ENCODE measurements at places on chromosomes 11 and 22.

DNA sequence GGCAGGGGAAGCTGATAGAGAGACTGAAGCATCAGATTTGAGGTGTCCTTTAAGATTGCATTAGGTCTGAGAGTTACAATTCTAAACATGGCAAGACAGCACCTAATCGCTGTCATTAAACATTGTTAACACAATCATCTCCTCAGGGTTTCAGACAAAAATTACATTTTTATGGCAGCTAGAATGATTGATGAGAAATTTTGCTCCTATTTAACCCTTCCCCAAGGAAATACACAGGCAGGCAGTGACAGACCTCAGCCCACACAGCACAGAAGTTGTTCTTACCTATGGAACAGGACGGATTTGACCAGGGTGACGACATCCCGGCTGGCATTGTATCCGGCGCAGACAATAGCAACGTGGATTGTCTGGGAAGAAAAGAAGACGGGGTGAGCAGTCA lies 294.3 kb downstream of the LARGE1 start:
- no peak for DNase-seq

DNA sequence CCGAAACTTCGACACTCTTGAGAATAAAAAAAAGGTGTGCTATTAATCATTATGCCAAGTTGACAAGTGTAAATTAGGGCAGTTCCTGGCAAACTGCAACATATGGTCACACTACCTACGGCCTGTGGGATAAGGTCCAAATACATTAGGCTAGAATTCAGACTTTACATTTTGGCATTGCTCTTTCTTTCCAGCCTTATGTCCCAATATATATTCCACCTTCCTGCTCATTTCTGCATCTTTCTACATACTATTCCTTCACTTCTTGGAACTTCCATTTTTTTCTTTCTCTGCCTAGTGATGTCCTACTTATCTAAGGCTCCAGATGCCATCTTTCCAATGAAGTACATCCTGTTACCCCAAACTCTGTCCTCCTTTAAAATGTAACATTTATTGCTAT lies 577.2 kb downstream of the LRRC4C start:
- DNase-seq: no peak

- no peak for DNase-seq
Measured at GRCh38 chr11:77779935-77780334, 40.6 kb downstream of the RSF1 start.

- no peak for DNase-seq
Measured at GRCh38 chr11:40290171-40290631, 1169.3 kb downstream of the LRRC4C start.

- DNase-seq: no peak
Measured at GRCh38 chr11:128235426-128235825, 351.9 kb downstream of the ETS1 start.

- DNase-seq: no peak
Measured at GRCh38 chr11:88169881-88170280, 5.4 kb downstream of the RAB38 start.

- DNase-seq: no peak
Measured at GRCh38 chr11:73555615-73556014, 42.3 kb downstream of the FAM168A start.

DNA sequence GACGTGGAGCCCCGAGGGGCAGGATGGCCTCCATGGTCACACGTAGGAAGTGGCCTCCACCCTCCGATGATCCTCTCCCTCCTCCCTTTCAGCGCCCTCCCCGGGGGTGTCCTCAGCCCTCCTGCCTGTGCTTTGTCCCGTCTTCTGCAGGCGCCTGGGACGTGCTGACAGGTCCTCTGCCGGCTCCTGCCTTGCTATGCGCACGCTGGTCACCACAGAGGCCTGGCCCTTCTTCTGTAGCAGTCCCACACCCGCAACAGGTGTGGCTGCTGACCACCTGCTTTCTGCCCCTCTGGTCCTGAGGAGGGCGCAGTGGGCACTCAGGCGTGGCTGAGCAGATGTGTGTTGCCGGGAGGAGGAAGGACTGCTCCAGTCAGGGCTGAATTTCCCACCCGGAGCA lies 27.7 kb upstream of the PPP6R3 start:
- DNase-seq: no peak

DNA sequence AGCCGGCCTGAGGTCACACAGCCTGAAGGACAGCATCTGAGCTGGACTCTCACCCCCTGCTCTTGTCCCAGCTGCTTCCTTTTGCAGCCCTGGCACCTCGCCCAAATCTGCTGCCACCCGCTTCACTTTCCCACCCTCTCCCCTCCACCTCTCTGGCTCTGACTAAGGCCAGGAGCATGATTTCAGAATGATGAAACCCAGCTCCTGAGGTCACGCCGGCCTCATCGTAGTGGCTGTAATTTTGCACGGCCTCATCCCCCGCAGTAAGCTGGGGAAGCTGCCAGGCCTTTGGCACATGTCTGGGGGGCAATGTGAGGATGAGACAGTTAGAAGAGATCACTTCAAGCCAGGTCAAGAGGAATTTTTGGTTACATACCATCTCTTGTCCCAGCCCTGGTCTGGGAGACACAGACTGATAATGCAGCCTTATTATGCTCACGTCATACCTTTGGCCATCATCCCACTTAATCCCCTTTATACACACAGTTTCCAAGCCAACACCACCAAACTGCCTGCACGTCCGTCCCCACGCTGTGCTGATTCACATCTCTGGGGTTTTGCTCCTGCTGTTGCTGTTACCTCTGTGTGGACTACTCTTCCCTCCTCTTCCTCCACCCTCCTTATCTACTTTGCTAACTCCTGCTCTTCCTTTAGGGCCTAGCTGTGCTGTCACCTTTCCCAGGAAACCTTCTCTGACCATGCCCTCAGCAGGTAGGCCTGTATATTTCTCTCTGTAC lies 58.1 kb downstream of the CHRDL2 start:
- DNase-seq: no peak

- DNase-seq: no peak
Measured at GRCh38 chr11:120663142-120663541, 151.6 kb downstream of the GRIK4 start.

- DNase-seq: no peak
Measured at GRCh38 chr22:24516301-24516737, 21.2 kb downstream of the UPB1 start.

- no peak for DNase-seq
Measured at GRCh38 chr11:30749268-30749667, 163.1 kb upstream of the MPPED2 start.
